ENCODE measurements at places on chromosomes 5 and 9.

DNA sequence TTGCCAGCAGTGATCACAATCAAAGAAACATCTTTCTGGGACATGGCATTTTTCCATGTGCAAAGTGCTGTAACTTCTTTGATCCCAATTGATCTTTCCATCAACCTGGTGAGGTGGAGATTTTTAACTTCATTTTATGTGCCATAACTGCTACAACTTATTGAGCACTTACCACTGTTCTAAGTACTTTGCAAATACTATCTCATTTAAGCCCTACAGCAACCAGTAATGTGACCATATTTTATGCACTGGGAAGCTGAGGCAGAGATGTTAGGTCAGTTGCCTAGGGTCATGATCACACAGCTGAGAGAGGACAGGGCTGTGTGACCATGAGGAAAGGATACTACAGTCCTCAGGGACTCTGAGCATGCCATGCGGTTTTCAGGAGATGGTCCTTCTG lies 17.9 kb upstream of the STRBP start:
- DNase-seq = no peak

DNA sequence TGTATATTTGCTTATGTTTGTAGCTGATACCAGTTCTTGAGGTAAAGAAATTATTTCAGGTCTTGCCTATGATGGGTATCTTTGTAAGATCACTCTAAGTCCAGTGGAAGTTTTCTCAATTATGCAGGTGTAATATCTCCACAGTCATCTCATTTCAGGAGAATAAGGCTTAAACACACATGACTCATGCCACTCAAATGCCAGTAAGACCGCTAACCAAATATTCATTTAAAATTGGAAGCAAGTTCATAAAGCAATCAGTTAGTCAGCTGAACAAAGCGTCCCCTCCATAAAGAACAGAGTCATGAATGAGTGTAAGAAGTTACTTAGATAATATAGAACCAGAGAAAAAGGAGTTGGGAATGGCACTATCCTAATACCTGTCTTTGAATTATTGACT lies 248.7 kb downstream of the LURAP1L start:
- no peak for DNase-seq

DNA sequence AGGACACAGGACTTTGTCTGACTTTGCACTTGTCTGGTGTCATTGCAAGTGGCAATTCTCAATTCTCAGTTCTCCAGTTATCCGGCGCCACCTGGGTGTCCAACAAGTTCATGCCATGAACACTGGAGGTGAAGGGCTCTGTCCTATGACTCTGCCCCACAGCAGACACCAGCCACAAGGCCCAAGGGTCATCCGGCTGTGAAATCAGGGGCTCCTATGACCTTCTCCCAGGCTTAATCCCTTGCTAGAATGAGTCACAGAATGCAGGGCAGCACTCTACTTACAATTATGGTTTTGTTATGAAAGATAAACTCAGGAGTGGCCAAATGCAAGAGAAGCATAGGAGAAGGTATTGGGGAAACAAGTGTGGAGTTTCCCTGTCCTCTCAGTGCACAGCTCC lies 392.0 kb downstream of the GADD45G start:
- peak; percentile 11 for DNase-seq

- DNase-seq = no peak
Measured at GRCh38 chr9:130891688-130892476, 4.7 kb downstream of the QRFP start.

GRCh38 chr9:106287731-106288130 lies 575.2 kb upstream of the ZNF462 start:
- DNase-seq = no peak

DNA sequence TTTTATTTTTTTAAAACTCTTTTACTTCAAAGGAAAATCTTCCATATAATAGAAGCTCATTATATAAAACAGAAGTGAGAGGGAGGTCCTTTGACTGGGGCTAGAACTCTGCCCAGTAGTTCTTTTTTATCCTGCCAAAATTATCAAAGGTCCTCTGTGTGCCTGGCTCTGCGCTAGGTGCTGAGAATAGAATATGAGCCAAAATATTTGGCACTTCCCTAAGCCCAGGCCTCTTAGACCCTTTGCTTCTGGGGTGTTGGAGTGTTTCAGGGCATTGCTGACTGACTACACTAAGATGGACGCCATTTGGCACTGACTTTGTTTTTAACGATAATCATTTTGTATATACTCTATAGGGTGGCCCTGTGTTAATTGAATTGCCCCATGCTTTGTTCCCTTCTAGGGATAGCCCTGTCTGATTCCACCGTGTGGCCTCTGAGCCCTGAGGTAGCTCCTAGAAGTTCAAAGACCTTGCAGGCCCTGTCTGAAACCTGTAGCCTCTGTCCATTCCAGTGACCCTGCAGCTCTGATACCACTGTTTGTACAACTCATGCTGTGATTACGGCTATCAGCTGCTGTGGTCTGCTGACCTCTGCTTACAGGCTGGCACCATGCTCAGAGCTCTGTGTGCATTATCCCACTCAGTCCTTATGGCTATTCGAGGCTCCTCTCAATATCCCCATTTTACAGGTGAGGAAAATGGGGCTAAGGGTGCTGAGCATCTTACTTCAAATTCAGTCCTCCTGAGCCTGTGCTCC lies 84.3 kb upstream of the SHB start:
- no peak for DNase-seq

DNA sequence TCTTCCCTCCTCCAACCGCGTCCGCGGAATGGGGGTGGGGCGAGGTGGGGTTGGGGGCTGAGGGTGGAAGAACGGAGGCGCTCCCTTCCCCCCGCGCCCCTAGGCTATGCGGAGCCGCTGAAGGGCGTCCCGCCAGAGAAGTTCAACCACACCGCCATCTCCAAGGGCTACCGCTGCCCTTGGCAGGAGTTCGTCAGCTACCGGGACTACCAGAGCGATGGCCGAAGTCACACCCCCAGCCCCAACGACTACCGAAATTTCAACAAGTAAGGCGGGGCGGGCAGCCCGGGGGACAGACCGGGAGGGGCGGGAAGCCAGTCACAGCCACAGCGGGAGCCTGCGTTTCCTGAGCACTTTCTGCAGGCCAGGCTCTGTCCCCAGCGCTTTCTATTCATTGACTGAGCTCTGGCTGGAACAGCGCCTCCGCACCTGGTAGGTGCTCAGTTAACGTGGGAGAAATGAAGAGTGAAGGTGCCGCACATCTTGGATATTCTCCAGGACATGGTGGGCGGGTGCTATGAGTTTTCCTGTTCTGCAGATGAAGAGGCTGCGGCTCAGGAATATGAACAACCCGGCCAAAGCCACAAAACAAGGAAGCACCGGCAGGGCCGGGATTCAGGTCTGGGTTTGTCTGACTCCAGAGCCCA lies 11.3 kb downstream of the MYOZ3 start:
- peak; percentile 18 for DNase-seq

GRCh38 chr5:175595905-175596304 lies 62.0 kb upstream of the HRH2 start:
- DNase-seq = no peak

- no peak for DNase-seq
Measured at GRCh38 chr9:5617749-5618148, 11.2 kb upstream of the RIC1 start.

DNA sequence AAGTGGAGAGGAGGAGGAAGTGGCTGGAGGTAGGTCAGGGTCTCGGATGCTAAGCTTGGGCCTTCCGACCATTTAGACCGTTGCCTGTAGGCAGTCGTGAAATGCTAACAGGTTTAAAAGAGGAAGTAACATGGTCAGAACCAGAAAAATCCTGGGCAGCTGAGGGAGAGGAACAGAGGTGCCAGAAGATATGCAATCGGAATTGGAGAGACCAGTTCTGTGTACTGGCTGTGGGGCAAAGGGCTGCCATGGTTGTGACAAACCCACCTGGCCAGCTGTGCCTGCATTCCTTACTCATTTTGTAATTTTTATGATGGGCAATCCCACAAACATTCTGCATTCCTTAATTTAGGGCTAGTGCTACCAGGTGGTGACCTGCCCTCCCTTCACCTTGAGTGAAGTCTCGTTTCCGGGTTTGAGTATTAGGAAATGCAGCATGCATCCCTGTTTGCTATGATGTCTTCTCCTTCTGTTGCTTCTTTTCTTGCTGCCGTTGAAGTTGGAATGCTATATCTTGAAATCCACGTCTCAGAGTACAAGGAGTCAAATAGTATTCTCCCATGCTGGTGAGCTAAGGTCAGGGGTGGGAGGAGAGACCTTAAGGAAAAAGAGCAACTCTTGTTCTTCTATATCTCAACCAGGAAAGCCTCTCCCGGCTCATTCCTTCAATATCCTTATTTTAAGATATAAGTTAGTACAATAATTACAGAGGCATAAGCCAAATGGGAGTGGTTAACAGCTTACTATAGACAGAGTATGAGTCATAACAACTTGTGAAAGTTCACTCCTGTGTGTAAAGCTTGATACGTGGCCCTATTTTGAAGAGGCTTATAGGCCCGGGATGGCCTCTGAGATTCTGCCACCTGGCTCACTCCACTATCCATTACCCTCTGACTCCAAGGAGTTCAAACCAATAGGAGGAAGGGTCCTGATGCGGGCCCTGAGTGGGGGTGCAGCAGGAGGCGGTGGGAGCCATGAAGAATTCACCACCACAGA lies 37.0 kb downstream of the B4GALT1 start:
- DNase-seq = peak; percentile 19

DNA sequence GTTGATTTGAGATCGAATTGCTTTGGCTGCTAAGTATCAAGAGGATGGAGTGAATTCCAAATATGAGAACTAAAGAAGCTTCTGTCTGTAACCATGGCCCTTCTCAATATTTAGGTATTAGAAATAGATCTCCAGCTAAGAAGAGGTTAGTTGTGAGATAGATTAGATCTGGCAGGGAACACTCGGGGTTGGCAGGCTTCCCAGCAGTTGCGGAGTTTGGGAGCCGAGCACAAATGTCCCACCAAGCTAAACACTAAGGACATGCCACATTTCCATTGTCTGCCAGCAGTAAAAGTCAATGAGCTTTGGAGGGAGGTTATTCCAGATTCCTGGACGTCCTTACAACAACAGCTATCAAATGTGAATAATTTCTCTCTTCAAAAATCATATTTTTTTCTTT lies 85.8 kb downstream of the TAF11L14 start:
- no peak for DNase-seq
